Stromal cell of bone marrow (primary cell): ENCODE measurements at places on chromosomes 6 and 20.

- DNase-seq = no peak
Measured at GRCh38 chr6:128694303-128695009, 174.1 kb upstream of the PTPRK start.

DNA sequence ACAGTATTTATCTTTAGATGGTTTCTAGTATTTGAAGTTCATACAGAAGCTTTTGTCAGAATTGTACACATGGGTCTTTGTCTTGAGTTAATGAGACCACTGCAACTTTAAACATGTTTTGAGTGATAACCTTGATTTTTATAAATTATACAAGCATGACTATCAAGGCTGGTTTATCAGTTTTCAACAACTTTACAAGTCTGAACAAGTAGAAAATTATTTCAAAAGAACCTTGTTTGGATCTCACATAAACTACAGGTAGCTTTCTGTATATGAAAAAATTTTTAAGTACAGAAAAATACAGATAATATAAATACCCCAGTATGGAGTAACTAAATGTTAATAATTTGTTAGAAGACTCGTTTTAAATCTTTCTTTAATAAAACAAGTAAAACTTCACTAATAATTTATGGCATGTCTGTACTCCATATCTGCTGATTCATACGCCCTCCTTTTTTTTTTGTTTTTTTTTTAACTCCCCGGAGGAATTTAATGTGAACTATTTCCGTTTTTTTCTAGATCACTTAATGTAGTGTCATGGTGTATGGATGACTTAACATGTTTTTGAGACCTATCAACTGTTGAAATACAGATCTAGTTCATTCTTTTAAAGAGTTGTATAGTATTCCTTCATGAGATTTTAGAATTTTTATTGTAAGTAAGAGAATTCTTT, 18.3 kb downstream of the VAPB start:
- peak; percentile 22 for DNase-seq

DNA sequence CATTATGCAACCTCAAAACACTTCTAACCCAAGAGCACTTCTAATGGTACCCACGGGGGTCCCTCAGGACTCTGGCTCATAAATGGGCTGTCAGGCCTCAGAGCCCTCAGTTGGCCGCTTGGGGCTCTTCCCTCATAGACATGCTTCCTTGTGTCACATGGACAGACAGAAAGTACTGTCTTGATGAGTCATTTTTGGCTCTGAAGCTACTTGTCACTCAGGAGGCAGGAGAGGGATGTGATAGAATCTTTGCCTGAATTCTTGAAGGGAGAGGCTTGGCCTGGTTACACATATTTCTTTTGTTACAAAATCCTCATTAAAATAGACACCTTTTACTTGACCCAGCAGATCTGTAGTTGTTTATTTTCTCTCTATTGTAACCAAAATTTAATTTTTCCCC, 15.1 kb upstream of the EDN1 start:
- no peak for DNase-seq

DNA sequence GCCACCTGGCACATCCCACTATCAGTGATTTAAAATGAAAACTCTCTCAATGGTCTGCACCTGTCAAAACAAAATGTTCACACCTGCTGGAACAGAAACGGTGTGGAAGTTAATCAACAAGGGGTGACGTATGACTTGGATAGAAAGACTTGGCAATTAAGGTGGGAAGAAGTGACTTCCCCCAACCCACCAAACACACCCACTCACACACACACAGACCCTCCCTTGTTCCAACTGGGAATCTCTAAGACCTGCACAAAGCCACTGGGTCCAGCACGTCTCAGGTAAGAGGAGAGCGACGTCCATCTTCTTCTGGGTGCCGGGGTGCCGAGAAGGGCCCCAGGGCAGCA, 25.1 kb upstream of the TCFL5 start:
- DNase-seq = no peak

- no peak for DNase-seq
Measured at GRCh38 chr6:90859056-90859455, 272.2 kb upstream of the MAP3K7 start.

- DNase-seq = no peak
Measured at GRCh38 chr20:56957737-56958553, 308.5 kb downstream of the BMP7 start.

DNA sequence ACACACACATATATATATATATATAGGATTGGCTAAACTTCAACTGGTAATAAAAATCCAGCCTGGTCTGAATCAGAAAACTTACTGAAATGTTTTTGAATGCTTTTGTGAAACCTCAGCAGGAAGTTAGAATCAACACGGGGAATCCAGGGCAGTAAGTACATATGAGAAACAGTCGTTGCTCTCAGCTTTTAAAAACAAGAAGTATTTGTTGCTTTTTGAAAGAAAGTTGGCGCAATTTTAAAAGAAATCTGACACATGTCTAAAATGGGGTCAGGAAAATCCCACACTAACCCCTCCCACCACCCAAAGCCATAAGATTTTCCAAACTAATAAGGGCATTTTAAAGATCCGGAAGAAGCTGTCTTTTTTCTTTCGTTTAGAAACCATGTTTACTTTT, 11.5 kb upstream of the CCDC170 start:
- no peak for DNase-seq

DNA sequence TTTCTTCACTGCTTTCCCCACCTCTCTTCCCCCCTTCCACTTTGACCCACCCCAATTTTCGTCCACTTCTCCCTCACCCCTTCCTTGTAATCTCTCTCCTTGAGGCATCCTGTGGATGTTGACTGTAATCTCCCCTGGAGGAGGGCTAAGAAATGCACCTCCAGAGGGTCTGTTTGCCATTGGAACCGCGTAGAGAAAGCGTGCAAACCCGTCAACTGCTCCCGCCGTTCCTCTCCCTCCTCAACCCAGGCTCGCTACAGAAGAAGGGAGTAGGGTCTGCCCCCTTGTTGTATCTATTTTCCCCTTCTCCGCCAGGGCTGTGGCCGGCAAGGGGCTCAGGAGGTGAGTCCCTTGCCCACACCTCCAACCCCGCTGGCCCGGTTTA, 502 bp upstream of the HTR1E start:
- no peak for DNase-seq
